ENCODE measurements at places on chromosomes 2 and 18.

DNA sequence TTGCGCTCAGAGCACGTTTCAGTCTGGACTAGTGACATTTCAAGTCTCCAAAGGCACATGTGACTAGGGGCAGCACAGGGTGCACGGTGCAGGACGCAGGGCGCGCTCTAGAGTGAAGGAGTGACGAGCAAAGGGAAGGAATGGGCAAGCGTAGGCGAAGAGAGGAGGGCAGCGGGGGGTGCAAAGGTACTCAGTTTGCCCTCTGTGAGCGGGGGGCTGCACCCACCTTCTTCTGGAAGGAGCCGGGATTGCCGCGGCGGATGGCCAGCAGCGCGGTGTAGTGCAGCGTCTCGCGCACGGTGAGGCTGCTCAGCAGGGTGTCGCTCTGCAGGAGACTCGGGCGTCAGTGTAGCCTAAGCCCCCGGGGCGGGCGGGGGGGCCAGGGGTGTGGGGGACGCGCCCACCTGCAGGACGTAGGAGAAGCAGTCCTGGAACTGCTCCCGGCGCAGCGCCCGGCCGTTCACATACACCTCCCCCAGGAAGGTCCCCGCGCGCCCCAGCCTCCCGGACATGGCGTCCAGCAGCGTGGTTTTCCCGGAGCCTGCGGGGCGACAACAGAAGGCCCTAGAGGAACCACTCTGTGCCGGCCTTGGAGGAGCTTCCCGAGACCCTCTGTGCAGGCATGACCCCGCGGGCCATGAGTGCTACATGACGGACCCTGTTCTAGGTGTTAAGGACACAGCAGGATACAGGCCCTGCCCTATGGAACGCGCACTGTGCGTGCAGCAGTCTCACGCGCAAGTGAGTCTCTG lies 6.9 kb downstream of the ABCG5 start:
- no peak for DNase-seq

GRCh38 chr2:58925676-58926081 lies 684.6 kb upstream of the FANCL start:
- no peak for DNase-seq

DNA sequence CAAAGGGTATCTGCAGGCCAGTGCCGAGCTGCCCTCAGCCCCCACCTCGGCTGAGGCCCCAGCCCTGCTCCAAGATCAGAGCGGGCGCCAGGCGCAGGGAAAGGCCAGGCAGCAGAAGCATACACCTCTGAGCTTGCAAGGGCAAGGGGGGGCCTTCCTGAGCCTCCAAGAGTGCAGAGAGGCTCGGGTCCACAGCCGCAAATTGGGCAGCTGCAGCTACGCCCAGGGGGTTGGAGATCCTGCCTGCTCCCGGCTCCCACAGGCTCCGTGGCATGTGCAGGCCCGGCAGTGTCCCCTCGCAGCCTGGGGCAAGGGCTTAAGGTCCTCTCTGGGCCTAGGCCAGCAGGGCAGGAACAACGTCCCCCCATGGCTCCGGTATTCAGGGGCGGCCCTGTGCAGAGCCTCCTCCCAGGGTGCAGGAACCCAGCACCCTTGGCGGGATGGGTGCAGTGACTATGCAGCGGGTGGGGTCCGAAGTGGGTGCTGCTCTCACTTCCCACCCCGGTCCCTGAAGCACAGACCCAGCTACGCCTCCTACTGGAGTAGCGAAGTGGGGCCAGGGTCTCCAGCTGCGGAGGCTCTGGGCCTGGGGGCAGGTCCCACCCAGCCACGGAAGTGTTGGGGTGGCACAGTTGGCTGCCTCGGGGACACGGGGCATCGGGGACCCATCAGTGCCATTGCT lies 120.2 kb upstream of the TMEFF2 start:
- no peak for DNase-seq

DNA sequence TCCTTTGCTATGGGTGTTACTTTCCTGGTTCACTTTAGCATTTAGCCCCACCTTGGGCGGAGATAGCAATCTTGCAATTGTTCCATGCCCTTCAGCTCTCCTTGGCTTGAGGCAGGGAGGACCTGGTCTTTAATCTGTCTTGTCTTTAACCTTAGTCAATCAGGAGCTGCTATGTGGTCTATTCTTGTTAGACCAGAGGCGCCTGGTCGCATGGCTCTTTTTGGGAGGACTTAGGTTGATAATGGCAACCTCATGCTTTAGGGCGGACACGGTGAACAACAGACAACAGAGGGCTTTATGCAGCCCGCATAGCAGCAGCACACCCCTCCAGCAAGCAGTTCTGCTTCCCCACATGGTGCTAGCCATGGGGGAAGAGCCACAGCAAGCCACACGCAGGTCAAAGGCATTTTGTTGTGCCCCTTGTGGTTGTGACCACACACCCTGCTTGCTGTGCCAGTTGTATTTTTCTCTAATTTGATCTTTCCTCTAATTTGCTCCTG lies 17.7 kb upstream of the ZDBF2 start:
- no peak for DNase-seq

DNA sequence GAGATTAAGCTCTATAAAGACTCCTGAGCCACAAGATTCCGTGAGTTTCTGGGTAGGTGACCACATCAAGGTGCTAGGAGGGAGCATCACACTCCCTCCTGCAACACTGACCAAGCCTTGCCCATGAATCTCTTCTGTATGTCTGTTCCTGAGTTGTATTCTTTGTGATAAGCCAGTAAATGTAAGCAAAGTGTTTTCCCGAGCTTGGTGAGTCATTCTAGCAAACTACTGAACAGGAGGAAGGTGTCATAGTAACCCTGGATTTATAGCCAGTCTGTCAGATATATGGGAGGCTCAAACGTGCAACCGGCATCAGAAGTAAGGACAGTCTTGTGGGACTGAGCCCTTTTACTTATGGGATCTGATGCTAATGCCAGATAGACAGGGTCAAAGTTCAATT lies 346.1 kb upstream of the KYNU start:
- no peak for DNase-seq

DNA sequence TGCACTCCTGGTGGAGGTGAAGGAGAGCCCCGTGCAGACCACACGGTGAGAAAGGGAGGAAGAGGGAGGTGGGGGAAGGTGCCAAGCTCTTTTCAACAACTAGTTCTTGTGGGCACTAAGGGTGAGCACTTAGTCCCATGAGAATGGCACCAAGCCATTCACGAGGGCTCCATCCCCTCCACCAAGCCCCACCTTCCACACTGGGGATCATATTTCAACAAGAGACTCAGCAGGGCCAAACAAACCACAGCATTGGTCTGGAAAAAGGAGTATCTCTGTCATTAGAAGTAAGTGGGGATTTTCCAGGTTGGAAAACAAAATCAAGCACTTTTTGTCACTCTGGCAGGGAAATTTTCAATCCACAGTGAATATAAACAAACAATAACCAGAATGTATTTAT lies 38.4 kb downstream of the ZAP70 start:
- DNase-seq: no peak

- no peak for DNase-seq
Observed at GRCh38 chr2:144570566-144570965, 50.6 kb upstream of the ZEB2 start.

GRCh38 chr2:6623746-6624145 lies 242.0 kb downstream of the CMPK2 start:
- no peak for DNase-seq

DNA sequence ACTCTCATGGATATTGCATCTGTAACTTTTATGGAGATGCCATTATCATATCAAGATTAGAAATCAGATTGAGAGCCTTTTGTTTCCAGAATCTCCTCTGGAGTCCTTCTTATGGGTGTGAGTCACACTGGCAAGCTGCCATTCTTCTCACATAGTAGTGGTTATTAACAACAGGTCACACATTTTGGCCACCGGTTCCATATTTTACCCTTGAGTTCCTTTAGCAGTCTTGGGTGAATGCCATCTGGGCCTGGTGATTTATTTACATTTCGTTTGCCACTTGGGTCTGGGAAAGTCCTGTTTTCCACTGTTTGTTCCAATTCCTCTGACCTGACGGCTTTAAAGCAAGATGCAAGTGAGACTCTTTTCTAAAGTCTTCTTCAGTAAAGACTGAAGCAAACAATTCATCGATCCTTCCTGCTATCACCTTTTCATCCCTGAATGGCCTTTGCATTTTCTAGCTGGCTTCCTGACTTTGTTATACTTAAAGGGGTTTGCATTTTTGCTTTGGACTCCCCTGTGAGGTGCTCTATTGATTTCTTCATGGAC lies 80.5 kb upstream of the CAVIN2 start:
- DNase-seq: no peak

DNA sequence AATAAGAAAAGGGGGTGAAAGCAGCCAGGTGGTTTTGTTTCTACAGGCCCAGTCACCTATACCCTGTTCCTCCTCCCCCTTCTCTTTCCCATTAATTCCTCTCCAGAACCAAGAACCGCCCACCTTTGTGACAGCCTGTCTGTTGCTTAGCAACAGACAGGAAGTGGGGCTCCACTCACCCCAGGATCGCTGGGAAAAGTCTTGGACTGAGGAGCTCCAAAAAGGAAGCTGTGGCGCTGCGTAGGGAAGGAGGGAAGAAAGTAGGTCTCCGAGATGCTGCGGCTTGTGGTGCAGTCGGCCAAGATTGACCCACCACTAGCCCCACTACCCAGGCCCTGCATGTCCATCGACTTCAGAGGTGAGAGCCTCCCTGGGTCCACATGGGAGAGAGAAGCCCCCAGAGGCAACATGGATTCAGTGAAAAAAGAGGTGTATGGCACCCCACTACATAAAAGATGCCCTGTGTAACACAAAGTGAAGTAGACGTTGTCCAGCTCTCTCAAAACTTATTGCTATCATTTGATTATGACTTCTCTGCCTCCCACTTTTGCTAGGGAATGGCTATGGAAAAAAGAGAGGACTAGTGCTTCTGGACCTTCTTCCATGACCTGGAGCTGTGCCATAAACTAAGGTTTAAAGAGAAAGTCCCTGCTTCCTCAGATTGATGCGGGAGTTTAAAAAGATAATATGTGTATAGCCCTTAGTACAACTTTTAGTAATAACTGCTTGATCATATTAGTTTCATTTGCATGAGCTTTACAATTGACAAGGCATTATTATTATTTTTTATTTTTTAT lies at the start of gene FER1L5:
FER1L5 (plus strand) TSS at position 201 of the 797 bp plus-strand sequence; CDS start at position 274, 73 bp downstream.
- DNase-seq: no peak

- no peak for DNase-seq
Observed at GRCh38 chr2:113266431-113266830, 12.3 kb downstream of the PAX8 start.

GRCh38 chr2:60549238-60549927 lies 4.1 kb downstream of the BCL11A start:
- no peak for DNase-seq

- DNase-seq: no peak
Observed at GRCh38 chr18:62450546-62451410, 72.0 kb upstream of the ZCCHC2 start.

- DNase-seq: no peak
Observed at GRCh38 chr2:218607436-218608115, at the start of gene PLCD4. PLCD4 (plus strand) TSS chr2:218607899; CDS start chr2:218615740, 7,841 bp downstream.

DNA sequence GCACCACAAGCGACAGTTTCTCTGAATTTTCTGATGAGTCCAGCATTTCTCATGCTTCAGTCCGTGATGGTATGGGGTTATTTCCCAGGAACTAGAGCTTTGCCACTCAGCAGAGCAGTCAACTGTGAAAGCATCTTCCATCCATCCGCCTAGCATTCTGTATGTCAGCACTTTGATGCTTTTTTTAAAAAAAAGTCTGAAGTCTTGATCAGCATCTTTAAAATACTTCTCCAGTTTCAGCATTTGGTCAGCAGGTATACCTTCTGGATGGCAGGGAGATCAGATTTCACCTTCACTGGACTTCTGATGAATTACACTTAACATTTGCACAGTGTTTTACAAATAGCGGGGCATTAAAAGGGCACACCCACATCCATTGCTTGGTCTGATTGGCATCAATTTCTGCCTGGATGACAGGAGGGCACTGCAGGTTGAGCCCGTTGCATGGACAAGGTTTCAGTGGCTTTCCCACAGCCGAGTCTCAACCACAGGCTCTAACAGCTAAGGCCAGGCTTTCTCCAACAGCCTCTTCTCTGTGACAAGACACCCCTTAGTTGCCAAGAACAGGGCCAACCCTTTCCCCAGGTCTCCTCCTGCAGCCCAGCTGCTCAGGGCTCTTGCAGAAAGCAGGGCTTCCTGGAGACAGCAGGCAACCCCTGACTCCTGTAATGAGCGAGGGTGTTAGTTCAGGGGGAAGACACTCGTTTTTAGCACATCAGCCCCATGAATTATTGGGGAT lies 54.0 kb downstream of the EMILIN2 start:
- DNase-seq: no peak

DNA sequence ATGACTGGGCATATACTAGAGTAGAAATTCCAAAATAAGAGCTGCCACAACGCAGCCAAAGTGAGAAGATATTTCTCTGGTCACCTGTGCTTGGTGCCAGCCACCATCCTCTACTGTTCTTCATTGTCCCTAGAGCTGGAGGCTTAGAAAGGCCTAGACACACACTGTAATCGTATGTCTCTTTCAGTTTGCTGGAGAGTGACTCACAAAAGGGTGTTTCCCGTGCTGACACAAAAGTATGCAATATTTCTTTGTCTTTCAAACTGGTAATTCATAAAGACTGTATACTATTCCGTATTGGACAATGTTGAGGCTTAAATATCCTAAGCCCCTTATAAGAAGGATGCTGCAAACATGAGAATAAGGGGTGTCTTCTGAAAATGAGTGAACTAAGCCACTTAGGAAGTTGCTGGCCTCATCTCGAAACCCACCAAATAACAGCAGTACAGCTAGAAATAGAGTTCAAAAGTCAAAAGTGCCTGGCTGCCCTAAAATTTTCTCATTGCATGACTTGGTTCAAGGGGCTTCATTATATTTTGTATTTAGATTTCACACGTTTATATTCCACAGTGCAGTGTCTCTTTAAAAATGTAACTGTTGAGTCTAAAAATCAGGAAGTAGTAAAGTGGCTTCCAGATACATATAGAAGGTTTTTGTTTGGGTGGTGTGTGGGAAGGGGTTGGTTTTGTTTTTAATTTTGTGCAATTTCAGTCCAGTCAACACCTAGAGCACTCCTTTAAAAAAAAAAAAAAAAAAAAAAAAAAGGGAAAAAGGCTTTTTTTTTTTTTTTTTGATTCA lies 601.1 kb downstream of the ARHGAP15 start:
- no peak for DNase-seq

- DNase-seq: no peak
Observed at GRCh38 chr2:217162533-217162932, 302.7 kb upstream of the TNP1 start.

DNA sequence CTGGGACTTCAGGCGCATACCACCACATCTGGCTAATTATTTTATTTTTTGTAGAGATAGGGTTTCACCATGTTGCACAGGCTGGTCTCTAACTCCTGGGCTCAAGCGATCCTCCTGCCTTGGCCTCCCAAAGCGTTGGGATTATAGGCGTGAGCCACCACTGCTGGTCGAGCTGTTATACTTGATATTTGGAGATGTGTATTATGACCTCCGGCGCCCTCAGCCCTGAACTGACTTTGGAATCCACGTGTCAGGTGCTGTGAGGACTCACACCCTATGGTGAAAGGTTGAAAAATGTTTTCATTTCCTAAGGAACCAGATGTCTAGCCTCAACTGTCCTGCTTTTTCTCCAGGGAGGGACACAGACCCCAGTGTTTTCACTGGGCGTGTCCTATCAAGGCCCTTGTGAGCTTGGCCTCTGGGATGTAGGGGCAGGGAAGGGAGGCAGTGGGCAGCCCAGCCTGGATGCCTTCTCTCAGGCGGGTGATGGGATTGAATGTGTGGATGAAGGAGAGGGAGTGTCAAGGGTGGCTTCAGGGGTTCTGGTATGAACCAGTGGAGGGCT lies 56.4 kb upstream of the HAAO start:
- DNase-seq: no peak

Data from stimulated activated CD8-positive, alpha-beta memory T cell treated with anti-CD3 and anti-CD28 coated beads, Interleukin-4, amount 100 ng/mL, for 4 hours (primary cell).